ENCODE measurements at places on chromosomes 1 and 21.

GRCh38 chr1:4700801-4701200 is 46.4 kb downstream of the AJAP1 start:
- DNase-seq, result no peak

DNA sequence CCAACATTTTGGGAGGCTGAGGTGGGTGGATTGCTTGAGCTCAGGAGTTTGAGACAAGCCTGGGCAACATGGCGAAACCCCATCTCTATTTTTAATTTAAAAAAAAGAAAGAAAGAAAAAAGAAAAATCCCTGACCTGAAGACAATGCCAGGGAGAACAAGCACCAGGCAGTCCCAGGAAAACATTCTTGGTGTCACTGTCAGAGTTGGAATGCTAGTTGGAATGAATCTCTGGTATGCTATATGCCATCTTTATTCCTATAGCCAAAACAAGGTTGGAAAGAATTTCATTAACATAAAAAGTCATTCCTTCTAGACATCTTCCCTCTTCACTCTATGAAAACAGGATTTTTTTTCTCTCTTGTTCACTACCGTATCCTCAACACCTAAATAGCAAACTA is 2.8 kb downstream of the DNAJC8 start:
- DNase-seq, result no peak

DNA sequence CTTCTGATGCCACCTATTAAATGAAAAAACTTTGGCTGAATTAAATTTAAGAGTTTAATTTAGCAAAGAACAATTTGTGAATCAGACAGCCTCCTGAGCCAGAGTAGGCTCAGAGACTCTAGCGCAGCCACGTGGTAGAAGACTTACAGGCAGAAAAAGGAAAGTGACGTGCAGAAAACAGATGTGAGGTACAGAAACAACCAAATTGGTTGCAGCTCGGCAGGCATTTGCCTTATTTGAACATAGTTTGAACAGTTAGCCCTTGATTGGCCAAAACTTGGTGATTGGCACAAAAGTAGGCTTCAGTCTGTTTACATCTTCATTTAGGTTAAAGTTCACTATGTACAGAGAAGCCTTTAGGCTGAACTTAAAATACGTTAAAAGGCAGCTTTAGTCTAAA is 22.9 kb downstream of the TCP10L start:
- DNase-seq, result peak; percentile 42

DNA sequence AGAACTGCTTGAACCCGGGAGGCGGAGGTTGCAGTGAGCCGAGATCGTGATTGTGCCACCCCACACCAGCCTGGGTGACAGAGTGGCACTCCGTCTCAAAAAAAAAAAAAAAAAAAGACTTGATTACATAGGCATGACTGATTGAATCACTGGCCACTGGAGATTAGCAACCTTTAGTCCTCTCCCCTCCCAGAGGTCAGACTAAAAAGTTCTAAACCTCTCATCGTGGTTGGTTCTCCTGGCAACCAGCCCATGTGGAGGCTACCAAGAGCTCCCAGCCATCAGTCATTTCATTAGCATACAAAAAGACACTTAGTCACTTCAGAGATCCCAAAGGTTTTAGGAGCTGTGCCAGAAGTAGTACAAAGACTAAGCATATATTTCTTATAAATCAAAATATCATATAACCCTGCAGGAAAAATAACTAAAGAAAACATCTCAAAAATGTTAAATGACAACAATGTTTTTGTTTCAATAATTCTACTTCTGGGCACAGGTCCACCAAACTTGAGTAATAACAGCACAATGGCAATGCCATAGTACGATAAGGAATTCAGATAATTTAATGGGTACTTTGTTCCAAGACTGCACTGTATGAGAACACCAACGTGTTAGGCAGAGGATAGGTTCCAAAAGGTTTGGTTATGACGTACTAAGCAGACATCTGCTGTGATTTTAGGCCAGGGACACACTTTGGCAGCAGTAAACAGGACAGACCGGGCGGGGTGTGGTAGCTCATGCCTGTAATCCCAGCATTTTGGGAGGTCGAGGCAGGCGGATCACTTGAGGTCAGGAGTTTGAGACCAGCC is 18.1 kb downstream of the USP48 start:
- no peak for DNase-seq

DNA sequence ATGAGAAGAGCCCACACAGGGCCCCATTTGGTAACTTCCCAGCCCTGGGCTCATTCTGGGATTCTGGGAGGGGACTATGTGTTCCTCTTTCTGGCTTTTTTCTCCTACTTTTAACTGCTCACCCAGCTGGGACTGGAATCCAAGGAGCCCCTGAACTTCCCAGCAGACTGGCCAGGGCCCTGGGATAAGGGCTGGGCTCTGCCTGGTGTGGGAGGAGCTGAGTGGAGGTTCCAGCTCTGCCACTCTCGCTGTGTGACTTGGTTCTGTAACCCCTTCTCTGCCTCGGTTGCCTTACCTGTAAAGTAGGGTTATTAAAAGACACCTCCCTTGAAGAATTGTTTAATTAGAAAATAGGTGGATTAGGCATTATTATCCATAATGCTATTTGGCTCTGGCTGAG is 19.6 kb upstream of the EPB41 start:
- DNase-seq, result no peak

- DNase-seq, result no peak
Observed at GRCh38 chr1:94383966-94384408, 34.2 kb upstream of the ABCD3 start.

DNA sequence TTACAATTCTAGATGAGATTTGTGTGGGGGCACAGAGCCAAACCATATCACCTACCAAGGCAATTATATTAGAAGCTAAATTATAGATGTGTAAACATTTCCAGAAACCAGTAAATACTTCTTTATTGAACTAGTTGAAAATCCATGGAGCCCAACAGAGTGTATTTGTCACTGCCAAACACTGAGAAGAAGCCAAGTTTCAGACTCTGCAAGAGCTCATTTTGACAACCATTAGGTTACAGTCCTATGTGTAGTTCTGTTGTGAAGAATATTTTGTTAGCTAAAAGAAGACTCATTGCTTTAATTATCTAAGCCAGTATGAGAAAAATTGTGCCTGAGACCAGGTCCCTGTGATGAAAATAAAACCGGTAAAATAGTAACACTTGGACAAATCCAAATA is 358.9 kb upstream of the SGIP1 start:
- no peak for DNase-seq

- no peak for DNase-seq
Observed at GRCh38 chr1:151817353-151817730, 12.1 kb upstream of the LINGO4 start.

DNA sequence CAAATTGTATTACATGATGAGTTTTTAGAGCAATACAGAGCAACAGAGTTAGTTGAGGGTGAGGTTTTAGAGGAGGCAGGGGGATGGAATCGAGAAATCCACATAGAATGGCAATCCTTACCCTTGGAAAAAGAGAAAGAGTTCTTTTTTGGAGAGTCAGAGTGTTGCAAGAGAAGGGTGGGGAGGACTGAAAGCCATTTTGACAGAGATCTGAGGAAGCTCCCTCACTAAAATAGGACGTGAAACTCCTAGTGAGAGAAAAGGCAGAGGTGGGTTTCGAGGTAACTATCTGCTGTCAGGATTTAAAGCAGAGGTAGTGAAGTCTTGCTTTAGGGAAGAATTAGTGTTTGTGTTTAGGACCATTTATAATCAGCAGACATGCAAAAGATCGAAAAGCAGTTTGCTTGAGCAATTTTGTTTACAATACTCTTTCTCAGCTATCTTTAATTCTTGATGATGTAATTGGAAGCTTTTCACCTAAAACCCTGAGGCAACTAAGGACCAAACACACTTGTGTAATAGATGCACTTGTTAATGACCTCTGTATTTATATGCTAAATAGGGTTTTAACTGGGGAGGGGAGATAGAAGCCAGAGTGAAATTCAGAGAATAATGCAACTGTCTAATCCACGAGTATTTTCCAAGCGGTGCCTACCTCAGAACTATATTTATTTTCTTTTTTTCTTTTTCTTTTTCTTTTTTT is 20.0 kb downstream of the ADAMTS5 start:
- no peak for DNase-seq

DNA sequence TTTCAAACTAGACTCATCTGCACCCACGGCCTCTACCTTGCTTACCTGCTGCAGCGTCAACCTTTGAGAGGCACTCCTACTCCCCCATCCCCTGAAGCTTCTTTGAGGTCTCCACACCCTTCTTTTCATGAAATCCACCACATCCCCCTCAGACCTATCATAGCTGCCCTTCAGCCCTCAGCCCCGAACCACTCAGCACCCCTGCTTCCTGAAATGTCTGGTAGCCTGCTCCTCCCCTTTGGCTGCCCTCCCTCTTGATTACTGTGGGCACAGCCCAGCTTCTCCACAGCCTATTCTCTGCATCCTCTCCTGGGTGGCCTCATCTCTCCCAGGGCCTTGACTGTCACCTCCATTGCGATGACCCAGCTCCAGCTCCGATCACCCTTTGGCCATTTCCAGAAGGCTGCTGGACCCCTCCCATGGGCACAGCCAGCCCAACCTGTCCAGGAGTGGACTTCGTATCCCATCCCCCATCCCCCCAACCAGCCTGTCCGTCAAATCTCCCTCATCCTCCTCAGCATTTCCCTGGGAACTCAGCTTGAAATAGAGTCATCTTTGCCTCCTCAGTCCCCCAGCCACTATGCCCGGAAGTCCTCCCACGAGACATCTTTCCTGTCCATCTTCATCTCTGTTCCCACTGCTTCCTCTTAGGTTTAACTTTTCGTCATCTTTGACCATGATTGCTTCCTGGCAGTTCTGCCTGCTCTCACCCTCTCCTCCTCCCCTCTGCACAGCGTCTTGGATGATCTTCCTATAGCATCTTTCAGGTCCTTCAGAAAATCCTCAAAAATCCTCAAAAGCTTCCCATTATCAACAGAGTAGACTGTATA is 6.1 kb upstream of the ADORA1 start:
- DNase-seq, result no peak

DNA sequence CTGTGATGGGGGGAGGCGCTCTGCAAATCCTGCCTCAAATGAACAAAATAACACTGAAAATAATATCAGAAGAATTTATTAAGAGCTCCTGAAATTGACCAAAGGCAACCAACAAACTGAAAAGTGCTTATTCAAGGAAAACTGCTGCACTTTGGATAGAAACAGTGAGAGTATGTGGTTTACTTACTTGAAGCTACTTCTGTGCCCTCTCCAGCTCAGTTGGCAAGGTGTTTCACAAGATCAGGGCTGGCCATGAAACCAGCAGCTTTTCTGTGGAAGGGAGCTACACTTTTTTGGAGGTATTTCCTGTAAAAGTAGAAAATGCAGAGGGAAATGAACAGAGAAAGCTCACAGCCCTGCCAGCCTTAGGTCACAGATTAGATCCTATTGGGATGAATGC is 310.0 kb upstream of the SPAG17 start:
- no peak for DNase-seq

GRCh38 chr1:177137814-177138213 is 26.7 kb downstream of the ASTN1 start:
- no peak for DNase-seq

GRCh38 chr1:66916320-66916719 is 8.3 kb downstream of the DNAI4 start:
- DNase-seq, result no peak

DNA sequence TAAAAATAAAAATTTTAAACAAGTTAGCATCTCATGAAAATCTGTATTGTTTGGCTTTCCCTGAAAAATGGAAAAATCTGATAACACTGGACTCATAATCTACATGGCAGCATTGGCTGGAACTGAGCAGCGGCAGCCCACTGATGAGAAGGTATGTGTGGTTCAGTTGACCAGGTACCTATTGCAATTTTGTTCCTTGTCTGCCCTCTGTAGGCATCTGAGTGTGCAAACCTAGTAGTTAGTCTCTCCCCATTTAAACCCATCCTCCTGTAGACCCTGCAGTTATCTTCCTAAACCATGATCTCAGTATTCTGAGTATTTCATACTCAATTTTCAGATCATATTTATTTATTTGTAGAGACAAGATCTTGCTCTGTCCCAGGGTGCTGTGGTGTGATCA is 59.4 kb upstream of the SERBP1 start:
- peak; percentile 9 for DNase-seq

- no peak for DNase-seq
Observed at GRCh38 chr1:228906223-228906860, 171.1 kb downstream of the RHOU start.

DNA sequence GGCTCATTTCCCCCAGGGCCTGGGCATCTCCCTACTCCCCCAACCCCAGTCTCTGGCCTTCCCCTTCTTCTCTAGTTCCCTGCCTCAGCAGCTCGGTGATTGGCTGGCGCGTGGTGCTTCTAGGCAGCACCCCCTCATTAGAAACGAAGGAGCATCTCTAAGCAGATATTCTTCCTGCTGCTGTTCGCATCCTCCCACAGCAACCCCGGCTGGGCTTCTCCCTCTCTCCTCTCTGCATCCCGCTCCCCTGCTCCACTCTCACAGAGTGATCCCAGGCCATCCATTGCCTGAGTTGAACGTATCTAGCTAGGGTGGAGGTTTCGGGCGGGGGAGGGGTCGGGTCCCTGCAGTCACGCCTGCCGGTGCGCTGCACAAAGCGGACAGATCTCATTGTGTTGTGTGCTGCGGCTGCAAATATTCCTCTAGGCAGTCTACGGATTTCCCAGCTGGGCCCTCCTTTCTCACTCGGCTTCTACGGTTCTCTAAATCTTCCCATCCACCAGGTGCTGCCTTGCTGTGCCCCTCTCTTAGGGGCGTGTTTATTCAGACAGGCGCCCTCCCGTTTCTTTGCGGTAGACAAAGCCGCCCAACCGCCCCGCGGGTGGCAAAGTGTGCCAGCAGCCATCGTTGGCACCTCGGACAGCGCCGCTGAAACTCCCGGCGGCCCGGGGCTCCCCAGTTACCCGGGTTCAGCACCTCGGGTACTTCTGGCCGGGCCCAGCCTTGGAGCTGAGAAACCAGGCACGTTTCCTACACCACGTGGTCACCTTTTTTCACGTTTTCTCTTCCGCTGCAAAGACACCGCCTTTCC is 2.2 kb downstream of the CACNA1E start:
- DNase-seq, result no peak

GRCh38 chr1:178933709-178934490 is 63.0 kb upstream of the ANGPTL1 start:
- DNase-seq, result no peak

DNA sequence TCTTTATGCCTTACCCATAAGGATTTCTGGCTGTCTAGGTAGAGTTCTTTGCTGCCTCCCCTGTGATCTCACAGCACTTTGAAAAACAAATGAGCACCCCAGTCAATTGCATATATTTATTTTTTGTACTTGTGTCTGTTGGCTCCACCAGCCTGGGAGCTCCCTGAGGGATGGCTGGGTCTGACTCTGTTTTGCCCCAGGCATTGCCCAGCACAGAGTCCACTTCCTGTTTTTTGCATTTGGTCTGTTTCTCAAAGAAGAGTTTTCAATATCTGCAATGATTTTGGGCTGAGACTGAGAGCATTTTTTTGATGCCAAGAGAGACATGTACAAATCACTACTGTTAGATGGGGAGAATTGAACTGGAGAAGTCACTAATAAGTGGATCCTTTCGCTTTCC is 125.0 kb downstream of the FOXD2 start:
- no peak for DNase-seq
